ENCODE measurements at places on chromosomes 12 and 14.

- no peak for DNase-seq
Observed at GRCh38 chr14:105155681-105156413, 12.7 kb downstream of the JAG2 start.

- DNase-seq, result no peak
Observed at GRCh38 chr12:92912052-92912451, 17.0 kb downstream of the EEA1 start.

- no peak for DNase-seq
Observed at GRCh38 chr14:95007921-95008320, 149.4 kb downstream of the DICER1 start.

- no peak for DNase-seq
Observed at GRCh38 chr12:58502226-58502625, 418.1 kb downstream of the LRIG3 start.

DNA sequence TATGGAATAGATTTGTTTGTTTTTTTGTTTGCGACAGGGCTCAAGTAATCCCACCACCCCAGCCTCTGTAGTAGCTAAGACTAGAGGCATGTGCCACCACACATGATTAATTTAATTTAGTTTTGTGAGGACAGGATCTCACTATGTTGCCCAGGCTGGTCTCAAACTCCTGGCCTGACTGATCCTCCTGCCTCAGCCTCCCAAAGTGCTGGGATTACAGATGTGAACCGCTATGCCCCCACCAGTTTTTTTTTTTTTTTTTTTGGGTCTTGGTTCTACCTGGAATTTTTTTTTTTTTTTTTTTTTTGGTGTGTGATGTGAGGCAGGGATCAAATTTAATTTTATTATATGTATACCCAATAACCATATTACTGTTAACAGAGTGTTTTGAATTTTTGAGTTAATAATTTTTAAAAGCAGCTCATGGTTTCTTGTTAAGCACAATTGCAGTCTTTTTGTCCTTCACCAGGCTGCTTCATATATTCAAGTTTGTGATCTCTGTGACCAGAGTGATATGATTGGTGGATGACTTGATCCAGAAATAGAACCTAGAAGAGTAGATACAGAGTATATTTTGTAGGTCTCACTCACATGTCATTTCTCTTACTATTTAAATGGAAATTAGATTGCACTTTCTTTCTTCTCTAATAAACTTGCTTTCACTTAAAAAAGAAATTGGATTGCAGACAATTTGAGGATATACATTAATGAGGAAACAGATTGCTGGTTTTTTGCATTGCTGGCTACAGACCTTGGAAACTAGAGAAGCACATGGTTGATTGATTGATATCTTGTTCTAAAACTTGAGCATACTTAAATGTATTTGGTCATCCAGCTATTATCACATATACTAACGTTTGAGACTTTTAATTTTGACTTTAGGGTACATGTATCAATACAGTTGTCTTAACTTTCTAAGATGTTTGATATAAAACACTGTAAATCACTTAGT, 13.2 kb downstream of the ADIPOR2 start:
- DNase-seq, result no peak

DNA sequence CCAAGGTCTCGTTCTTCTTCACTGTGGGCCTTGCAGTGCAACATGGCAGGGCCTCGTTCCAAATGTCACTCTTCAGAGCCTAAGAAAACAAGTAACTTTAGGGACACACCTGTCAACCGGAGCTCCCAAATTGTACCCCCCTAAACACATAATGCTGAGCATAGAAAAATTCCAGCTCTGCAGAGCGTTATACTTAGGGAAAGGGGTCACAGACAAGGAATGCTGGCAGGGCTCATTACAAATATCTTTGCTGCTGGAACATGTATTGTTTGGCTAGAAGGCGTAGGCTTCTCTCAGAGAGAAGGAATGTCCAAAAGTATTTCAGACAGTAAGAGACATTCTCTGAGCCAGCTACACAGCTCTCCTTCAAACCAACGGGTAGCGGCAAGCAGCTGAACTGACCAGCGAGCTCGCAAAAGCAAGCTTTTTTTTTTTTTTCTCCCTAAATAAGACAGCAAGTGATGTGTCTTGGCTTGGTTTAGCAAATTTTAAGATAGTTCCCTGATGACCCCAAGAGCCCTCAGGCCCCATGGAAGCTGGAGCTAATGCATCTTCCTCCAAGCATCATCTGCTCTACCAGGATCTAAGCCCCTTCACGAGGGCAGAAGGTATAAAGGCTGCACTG, 24.5 kb downstream of the SSH1 start:
- no peak for DNase-seq

DNA sequence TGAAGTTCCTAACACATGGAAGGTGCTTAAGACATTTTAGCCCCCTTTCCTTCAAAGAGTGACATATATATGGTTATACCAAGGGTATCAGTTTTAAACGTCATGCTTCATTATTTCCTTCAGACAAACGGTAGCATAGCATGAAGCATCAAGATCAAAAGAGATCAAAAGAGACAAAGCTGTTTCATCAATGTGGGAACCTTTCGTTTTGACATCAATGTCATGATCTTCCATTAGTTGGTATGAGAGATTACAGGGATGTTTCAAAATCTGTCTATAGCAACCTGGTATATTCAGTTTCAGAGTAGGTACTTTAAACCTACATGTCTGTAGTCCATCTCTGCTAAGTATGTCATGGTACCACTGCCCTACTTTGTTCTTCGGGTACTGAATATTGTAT, 28.3 kb downstream of the PUS7L start:
- no peak for DNase-seq

GRCh38 chr12:40016980-40017379, 88.9 kb downstream of the SLC2A13 start:
- DNase-seq, result no peak

DNA sequence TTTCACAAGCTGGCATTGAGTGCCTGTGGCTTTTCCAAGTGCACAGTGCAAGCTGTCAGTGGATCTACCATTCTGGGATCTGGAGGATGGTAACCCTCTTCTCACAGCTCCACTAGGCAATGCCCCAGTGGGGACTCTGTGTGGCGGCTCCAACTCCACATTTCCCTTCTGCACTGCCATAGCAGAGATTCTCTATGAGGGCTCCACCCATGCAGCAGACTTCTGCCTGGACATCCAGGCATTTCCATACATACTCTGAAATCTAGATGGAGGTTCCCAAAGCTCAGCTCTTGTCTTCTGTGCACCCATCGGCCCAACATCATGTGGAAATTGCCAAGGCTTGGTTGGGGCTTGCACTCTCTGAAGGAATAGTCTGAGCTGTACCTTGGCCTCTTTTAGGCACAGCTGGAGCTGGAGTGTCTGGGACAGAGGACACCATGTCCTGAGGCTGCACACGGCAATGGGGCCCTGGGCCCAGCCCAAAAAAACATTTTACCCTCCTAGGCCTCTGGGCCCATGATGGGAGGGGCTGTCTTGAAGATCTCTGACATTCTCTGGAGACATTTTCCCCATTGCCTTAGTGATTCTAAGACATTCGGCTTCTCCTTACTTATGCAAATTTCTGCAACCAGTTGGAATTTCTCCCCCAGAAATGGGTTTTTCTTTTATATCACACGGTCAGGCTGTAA, 313.3 kb upstream of the SFSWAP start:
- DNase-seq, result no peak

DNA sequence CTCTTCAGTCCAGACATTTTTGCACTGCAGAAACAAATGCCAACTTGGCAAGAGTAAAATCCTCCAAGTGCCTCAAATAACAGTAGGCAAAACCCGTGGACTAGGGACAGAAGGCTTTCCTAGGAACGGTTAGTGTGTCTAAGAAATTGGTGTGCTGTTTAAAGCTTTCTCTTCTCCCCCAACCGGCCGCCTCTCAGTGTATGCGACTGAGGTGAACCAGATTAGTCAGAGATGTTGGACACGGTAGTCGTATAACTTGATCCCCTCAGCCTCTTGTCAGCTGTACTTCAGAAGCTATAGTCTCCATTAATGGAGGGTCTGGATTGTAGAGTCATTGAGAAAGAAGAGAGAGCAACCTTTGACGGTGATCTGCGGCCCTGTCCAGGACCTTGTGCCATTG, 21.7 kb downstream of the PPFIBP1 start:
- DNase-seq, result no peak

Measured in stimulated activated CD8-positive, alpha-beta memory T cell treated with anti-CD3 and anti-CD28 coated beads, Interleukin-2, amount 100 ng/mL, for 1 hour (primary cell).